ENCODE measurements at places on chromosomes 11 and 22. TPM values are rescaled to one million over a fixed set of nuclear protein-coding genes. Genes with fewer than 3 reads are reported as not detected.
A peak's percentile ranks its signal among the peaks of the same experiment; 100 is the strongest.

- H3K36me3 ChIP-seq, result no peaks in the 10 kb centered on the region
- DNase-seq, result no peak
- H3K27me3 ChIP-seq, result no peaks in the 10 kb centered on the region
These were observed 37.1 kb downstream of the ST3GAL4 start for GRCh38 chr11:126392633-126393013.

- peaks cover 3% of the 10 kb centered on the region for H3K36me3 ChIP-seq
- no peaks in the 10 kb centered on the region for H3K27me3 ChIP-seq
- peak within 1 kb of the TSS; percentile 74 for H3K4me3 ChIP-seq
- H3K27ac ChIP-seq, result peak within 1 kb of the TSS; percentile 55
These were observed at the start of gene SLC37A4 for GRCh38 chr11:119030329-119031047. Gene SLC37A4, minus strand, starts transcription at chr11:119030877.

MPZL3 gene
- 7.5 TPM for total RNA-seq

RAB30 gene
- total RNA-seq, result 23.3 TPM

Measured in natural killer cell (primary cell).